ENCODE measurements at places on chromosomes 3 and 15.

- no peak for DNase-seq
Measured at GRCh38 chr15:59879506-59880265, 124.4 kb upstream of the FOXB1 start.

DNA sequence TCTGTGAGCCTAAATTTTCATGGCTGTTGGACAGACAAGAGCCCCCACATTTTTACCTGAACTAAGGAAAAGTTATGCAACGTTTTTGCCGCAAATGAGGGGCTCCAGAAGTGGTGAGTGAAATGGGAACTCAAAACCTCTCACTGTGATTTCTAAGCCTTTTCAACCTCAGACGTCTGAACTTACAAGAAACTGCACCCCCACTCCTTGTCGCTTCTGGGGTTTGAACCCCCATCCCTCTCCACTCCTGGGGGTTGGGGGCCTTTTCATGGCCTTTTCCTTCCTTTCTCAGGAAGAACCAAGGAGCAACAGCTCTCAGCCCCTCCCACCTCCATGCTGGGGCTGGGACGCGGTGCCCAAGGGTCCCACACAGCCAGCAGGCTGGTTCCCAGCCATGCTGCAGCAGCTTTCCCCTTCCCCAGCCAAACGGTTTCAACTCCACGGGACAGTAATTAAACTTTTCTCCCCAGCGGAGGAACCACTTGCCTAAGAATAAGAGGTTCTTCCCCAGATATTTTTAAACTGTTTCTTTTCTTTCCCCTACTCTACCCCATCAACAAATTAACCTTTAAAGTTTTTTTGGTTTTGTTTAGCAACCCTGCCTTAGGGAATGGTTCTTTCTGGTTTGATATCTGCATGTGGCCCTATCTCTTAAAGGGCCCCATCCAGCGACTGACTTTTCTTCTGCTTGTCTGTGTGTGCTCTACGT, 387.6 kb upstream of the CBLB start:
- no peak for DNase-seq

GRCh38 chr3:43997316-43997715, 244.4 kb upstream of the TOPAZ1 start:
- DNase-seq: no peak

- no peak for DNase-seq
Measured at GRCh38 chr3:16224325-16224724, 40.4 kb downstream of the DPH3 start.

DNA sequence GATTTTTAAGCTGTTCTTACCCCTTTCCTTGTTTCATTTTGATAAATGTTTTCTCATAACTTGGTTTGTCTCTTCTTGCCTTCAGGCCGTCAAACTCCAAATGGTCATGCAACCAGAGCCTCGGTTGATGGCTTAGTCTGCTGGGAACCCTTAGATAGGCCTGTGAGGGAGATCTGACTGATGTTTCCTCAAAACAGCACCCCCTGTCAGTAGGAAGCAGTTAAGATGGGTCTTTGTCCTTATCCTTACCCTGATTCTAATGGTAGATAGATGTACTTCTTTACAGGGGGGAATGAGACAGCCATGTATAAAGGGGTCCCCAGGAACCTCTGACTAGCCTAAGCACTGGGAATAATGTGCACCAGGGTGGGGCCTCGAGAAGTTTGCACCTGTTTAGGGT, 16.3 kb upstream of the OR5H1 start:
- no peak for DNase-seq

DNA sequence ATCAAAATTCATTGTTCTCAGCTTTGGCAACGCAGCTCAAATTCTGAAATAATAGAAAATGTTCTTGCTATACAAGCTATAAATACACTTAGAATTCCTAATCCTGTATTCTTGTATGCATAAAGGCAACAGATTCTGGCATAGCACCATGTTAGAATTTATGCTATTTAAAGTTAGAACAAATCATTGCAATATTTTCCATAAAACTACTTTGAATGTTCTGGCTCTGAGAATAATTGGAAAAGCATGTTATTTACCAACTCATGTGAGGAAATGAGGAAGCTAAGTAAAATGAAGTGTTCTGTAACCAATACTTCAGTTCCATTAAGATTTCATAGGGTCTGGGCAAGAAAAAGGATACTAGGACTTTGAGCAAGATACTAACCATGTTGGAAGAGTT, 888.9 kb downstream of the SQOR start:
- no peak for DNase-seq

- DNase-seq: no peak
Measured at GRCh38 chr3:98796334-98796733, 33.2 kb downstream of the ST3GAL6 start.

GRCh38 chr3:127796831-127797150, 25.5 kb downstream of the MGLL start:
- DNase-seq: no peak

- no peak for DNase-seq
Measured at GRCh38 chr3:39133822-39134221, 19.6 kb downstream of the CSRNP1 start.

DNA sequence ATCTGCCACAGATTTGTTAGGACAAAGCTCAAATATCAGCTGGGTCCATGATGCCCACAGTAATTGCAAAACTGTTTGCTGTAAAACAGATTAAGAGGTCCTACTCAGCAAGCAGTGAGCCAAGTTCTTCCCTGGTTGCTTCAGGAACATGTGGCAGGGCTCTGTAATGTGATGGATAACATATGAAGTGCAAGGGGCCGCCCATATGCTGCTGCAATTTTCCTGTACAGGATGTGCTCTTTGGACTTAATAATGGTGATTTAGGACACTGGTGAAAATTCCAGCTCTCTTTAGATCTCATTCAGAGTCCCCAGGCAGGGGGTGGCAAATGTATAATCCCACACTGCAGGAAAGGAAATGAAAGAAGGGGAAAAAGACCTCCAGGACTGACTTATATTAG, 289.4 kb downstream of the LSAMP start:
- DNase-seq: no peak

DNA sequence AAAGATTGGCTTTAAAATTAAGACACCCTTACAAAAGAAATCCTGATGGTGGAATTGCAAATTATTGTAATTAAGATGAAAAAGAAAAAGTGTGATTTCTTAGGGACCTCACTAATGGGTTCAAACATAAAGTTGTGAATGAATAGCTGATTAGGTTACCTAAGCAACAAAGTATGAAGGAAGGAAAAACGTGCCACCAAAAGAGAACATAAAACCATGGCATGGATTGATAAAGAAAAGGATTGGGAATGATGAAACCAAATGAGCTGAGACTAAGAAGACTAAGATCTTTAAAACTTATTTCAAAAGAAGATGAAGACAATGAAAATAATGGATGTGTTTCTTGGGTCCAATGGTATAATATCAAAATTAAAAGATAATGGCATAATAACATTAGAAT, 32.2 kb upstream of the GUCA1C start:
- no peak for DNase-seq

DNA sequence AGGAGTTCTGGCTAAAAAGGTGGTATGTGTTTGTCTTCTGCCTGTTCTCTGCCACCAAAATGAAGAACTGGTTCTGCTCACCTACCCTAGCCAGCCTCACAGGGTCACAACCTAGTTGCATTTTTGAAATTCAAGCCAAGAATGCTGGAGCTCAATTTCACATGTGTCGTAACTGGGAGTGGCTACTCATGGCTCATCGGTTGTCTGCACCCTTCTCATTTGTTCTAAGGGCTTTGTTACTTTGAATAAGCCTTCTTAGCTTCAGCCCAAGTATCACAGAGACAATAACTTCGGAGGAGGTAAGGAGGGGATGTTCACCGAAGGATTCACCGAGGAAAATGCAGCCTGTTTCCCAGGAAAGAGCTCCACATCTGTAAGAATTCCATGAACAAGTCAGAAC, 134.3 kb upstream of the RARB start:
- DNase-seq: no peak
